ENCODE measurements at places on chromosomes 7 and 10.

DNA sequence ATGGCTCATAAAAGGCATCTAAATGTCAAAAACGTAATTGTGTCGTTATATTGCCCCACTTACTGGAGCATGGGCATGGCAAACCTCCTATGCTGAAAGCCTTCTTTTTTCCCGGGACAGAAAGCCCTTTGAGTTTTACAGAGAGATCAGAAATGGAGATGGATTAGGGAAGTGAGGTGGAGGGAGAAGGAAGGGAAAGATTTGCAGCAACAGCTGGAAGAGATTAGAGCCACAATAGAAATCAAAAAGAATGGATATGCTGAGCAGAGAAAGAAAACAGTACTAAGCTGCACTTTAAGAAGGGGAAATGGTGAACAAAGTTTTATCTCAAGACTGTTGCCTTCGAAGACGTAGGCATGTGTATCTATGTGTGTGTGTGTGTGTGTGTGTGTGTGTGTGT lies 97.2 kb upstream of the PCGF5 start:
- DNase-seq, result no peak

DNA sequence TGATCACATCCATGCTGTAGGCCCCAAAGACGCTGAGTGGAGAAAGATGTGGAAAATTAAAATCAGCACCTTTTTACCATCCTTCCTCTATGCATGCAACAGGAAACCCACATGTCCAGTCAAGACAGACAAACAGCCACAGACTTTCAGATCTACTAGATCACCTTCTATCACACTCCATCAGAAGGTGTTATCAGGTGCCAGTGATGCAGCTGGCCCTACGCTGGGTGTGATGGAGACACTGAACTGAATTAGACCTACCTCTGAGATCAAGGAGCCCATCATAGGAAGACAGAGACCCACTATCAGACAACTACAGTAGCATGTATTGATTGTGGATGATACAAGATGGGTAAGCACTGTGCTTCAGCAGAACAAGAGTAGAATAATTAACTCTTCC lies 15.5 kb downstream of the CYP3A4 start:
- DNase-seq, result no peak

DNA sequence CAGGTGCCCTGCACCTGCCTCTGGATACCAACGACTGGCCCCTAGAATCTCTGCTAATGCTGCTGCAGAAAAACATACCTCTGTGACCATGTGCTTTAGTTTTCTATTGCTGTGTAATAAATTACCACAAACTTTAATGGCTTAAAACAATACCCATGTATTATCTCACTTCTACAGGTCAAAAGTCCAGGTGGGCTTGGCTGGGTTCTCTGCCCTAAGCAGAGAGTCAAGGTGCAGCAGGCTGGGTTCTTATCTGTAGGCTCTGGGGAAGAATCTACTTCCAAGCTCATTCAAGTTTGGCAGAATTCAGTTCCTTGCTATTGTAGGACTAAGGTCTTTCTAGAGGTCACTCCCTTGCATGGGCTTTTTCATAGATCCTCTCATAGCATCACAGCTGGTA lies 52.3 kb downstream of the CCDC71L start:
- DNase-seq, result no peak

GRCh38 chr10:75925999-75926398 lies 494.6 kb downstream of the LRMDA start:
- DNase-seq, result no peak

DNA sequence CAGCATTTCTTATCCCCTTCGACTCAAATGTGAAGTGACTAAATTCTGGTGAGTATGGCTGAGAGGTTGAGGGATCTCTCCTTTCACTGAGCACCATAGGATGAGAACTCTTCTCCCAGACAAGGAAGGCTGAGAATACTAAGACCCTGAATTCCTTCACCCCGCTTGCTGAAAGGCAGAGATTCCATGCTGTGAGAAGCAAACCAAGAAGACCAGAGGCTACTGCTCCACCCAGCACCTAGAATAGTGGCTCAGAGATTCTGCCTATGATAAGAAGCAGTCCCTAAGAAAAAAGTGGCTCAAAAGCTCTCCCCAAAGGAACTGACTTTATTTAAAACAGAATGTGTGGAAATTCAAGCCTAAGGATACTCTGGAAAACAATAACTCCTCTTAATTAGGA lies 26.7 kb upstream of the WNT2 start:
- no peak for DNase-seq

GRCh38 chr7:34025600-34025999 lies 120.3 kb downstream of the BMPER start:
- DNase-seq, result no peak

- DNase-seq, result no peak
These were observed 234.5 kb downstream of the TCERG1L start for GRCh38 chr10:131077031-131077430.

- no peak for DNase-seq
These were observed 2.3 kb downstream of the HKDC1 start for GRCh38 chr10:69222157-69223027.

DNA sequence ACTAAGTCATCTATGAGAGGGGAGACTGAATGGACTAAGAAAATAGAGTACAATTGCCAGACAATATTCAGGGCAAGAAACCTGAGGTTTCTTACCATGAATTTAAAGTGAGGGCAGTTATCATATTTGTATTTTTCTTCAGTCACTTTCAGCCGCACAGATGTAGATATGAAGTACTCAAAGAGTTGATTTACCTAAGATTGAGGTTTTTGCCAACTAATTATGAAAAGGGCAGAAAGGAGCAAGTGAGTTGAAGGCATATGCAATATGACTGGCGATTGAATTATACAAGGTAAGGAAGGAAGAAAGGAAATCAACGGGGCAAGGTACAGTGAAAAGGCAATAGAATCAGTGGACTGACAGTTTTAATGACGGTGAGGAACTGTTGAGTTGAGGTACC lies 17.8 kb downstream of the CNOT4 start:
- no peak for DNase-seq

DNA sequence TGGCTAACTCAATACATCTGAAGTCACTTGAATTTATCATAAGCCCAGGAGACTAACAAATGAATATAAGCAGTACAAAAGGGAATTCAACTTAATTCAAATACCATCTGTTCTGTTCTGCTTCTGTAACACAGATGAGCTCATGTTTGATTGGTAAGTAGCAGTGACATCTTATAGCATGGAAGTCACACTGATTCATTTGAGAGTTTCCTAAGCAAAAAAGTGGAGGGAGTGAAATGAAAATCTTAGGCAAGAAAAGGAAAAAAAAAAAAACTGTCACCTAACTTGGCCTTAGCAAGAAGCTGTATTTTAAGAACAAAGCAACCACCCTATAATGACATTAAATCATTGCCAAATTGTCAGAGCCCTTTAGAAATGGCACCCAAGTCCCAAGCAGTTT lies 49.5 kb downstream of the SMURF1 start:
- no peak for DNase-seq

GRCh38 chr7:50285269-50285668 lies 19.2 kb upstream of the IKZF1 start:
- DNase-seq, result no peak

- no peak for DNase-seq
These were observed 58.0 kb downstream of the PDSS1 start for GRCh38 chr10:26755443-26755903.

- no peak for DNase-seq
These were observed 62.3 kb upstream of the BTBD16 start for GRCh38 chr10:122208571-122209430.

- no peak for DNase-seq
These were observed 45.5 kb downstream of the CASTOR2 start for GRCh38 chr7:75010036-75010435.

- no peak for DNase-seq
These were observed 133.3 kb downstream of the STRA8 start for GRCh38 chr7:135366843-135367508.

DNA sequence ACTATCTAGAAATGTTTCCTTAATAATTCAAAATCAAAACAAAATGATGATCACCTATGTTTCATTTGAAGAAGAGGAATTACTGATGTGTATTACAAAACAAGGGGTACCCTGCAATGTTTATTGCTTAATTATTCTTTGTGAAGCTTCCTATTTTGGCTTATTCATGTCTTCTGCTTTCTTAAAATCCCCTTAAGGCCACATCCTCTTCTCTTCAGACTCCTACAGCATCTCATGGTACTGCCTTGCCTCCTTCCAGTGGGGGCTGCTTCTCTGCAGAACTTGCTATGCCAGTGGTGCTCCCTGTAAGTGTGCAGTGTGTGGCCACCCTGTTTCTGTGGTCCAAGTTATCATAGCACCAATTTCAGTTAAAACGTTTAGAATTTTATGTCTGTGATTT lies 35.0 kb downstream of the CCDC146 start:
- no peak for DNase-seq

DNA sequence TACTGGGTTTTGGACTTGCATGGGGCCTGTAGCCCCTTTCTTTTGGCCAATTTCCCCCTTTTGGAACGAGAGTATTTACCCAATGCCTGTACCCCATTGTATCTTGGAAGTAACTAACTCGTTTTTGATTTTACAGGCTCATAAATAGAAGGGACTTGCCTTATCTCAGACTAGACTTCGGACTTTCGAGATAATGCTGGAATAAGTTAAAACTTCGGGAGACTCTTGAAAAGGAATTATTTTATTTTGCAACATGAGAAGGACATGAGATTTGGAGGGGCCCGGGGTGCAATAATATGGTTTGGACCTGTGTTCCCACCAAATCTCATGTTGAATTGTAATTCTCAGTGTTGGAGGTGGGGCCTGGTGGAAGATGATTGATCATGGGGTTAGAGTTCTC lies 8.3 kb upstream of the NT5C3A start:
- no peak for DNase-seq

DNA sequence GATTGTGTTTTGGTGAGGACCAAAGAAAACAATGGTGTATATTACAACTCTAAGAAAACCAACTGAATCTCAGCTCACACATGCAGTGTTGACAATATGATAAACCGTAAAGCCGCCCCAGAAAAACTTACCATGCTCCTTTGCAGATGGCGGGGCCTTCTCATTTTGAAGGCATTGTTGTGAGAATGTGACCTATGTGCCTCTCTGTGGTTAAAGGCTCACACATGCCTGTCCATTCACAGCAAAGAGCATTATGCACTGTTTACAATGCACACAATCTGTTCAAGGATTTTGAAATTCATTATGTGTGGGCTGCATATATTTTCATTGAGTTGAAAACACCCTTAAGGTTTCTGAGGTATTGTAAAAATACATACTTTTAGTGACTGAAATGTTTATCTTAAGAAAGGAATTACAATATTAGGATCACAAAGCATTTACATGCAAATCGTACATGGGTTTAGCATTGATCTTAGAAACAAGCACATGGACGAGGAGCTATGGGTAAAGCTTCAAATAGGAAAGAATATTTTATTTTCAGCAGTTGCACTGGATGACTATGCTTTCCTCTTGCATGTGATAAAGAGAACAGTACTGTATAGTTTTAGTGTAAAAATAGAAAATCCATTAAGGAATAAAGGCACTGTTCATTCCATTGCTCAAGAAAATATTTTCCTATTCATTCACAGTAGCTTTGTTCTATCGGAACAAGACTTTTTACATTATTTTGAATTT lies 334.3 kb downstream of the ARL4A start:
- DNase-seq, result no peak

DNA sequence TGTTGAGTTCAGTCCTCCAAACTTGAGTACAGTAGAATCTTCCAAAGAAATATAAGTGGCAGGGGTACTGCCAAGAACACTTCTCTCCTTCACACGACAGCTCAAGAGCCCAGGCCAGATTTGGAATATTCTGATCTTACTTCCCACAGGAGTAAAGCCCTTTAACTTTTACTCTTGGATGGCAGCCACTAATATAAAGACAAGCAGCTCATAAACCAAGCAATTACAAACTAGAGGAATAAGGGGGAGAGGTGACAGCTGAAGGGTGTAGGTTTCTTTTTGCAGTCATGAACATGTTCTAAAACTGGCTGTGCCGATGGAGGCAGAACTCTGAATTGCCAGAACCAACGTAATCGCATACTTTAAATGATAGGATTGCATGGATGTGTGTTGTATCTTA lies 74.8 kb downstream of the SVIL start:
- DNase-seq, result no peak

- no peak for DNase-seq
These were observed 47.4 kb upstream of the CFAP46 start for GRCh38 chr10:132989476-132990415.

- no peak for DNase-seq
These were observed 666.7 kb upstream of the KCND2 start for GRCh38 chr7:119606297-119606696.

DNA sequence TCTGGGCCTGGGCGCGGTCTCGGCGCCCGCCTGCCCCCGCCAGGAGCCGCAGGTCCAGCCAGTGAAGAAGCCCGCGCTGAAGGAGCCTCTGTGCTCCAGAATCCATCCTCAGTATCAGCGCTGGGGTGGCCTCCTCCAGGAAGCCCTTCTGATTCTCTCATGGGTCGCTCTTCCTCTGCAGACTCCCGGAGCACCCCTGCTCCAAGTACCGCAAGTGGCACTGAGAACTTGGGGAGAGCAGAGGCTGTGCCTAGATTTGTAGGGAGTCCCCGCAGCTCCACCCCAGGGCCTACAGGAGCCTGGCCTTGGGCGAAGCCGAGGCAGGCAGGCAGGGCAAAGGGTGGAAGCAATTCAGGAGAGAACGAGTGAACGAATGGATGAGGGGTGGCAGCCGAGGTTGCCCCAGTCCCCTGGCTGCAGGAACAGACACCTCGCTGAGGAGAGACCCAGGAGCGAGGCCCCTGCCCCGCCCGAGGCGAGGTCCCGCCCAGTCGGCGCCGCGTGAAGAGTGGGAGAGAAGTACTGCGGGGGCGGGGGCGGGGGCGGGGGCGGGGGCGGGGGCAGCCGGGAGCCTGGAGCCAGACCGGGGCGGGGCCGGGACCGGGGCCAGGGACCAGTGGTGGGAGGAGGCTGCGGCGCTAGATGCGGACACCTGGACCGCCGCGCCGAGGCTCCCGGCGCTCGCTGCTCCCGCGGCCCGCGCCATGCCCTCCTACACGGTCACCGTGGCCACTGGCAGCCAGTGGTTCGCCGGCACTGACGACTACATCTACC lies at the start of gene ALOX5:
TSS of gene ALOX5 (plus strand) at position 641 of the 774 bp plus-strand sequence. CDS start at position 705, 64 bp downstream.
- DNase-seq, result peak; percentile 76

GRCh38 chr10:103772096-103772845 lies 83.1 kb downstream of the SH3PXD2A start:
- peak; percentile 90 for DNase-seq

- no peak for DNase-seq
These were observed 10.3 kb upstream of the RARRES2 start for GRCh38 chr7:150351587-150352194.

- no peak for DNase-seq
These were observed 56.2 kb downstream of the ARMC3 start for GRCh38 chr10:22984066-22984465.

GRCh38 chr7:139004321-139005090 lies 23.3 kb upstream of the KIAA1549 start:
- DNase-seq, result no peak

- DNase-seq, result no peak
These were observed 647.7 kb downstream of the GRM8 start for GRCh38 chr7:126605056-126605455.

- no peak for DNase-seq
These were observed 22.5 kb downstream of the HHEX start for GRCh38 chr10:92712016-92712889.

All from left ventricle myocardium inferior (tissue), 1 donor.